Colonic mucosa (tissue), 4 donors: ENCODE measurements at places on chromosomes 1 and 21. TPM values are rescaled to one million over a fixed set of nuclear protein-coding genes. Genes with fewer than 3 reads are reported as not detected.

The C4BPA gene
- total RNA-seq, result 1.9 TPM

The LMX1A gene
- 0.22 TPM for total RNA-seq

The LCE7A gene
- total RNA-seq, result not detected

The SPTA1 gene
- not detected for total RNA-seq

The TPTE gene
- total RNA-seq, result not detected

The ANKRD35 gene
- total RNA-seq, result 0.53 TPM

The NGF gene
- total RNA-seq, result 0.64 TPM

GRCh38 chr1:99621340-99621901, 24.5 kb upstream of the PALMD start:
- H3K27ac ChIP-seq, result no peak overlapping the region
- DNase-seq, result no peak
- H3K4me3 ChIP-seq, result no peak overlapping the region
- H3K4me1 ChIP-seq, result no peaks in the 10 kb centered on the region

DNA sequence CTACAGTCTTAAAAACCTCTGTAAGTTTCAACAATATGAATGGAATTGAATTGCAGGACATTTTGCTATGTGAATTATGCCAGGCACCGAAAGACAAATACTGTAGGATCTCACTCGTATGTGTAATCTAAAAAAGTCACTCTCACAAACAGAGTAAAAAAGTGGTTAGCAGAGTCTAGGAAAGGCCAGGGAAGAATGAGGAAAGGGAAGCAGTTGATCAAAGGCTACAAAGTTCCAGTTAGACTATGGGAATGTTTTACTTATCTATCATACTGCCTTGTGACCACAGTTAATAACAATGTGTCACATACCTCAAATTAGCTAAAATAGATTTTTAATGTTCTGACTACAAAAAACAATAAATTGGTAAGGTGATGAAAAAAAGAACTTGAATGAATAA, 565.4 kb upstream of the BRINP3 start:
- H3K36me3 ChIP-seq, result no peaks in the 10 kb centered on the region
- no peaks in the 10 kb centered on the region for H3K4me1 ChIP-seq
- no peak for DNase-seq
- no peak overlapping the region for H3K4me3 ChIP-seq

DNA sequence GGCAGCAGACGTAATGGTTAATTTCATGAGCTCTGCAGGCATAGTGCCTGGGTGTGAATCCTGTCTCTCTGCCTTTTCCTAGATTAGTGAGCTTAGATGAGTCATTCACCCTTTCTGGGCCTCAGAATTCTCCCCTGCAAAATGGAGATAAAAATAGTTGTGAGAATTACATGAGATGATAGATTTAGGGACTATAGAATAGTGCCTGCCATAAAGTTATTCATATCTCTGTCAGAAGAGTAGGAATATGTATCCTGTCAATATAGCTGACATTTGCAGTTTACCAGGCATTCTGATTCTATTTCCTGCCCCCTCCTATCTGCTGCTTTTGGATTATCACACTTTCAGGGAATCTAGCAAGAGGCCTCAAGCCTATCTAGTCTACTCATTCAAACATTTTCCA, 112.0 kb downstream of the PDE4B start:
- no peak for DNase-seq
- H3K27me3 ChIP-seq, result no peaks in the 10 kb centered on the region
- no peaks in the 10 kb centered on the region for H3K4me1 ChIP-seq
- H3K27ac ChIP-seq, result no peak overlapping the region
- no peak overlapping the region for H3K4me3 ChIP-seq

GRCh38 chr21:41302976-41303375, 13.6 kb upstream of the FAM3B start:
- no peak overlapping the region for H3K27ac ChIP-seq
- no peaks in the 10 kb centered on the region for H3K4me1 ChIP-seq
- H3K4me3 ChIP-seq, result no peak overlapping the region
- no peak for DNase-seq

GRCh38 chr1:26697978-26698849, 2.4 kb downstream of the ARID1A start:
- peak overlapping the region; percentile 98 for H3K27ac ChIP-seq
- H3K36me3 ChIP-seq, result no peaks in the 10 kb centered on the region
- peak overlapping the region; percentile 63 for H3K4me3 ChIP-seq
- H3K27me3 ChIP-seq, result no peaks in the 10 kb centered on the region
- peak; percentile 74 for DNase-seq

- H3K27ac ChIP-seq, result no peak overlapping the region
- H3K4me1 ChIP-seq, result no peaks in the 10 kb centered on the region
- no peak for DNase-seq
- H3K36me3 ChIP-seq, result peaks cover 34% of the 10 kb centered on the region
- H3K4me3 ChIP-seq, result no peak overlapping the region
Observed at GRCh38 chr21:46350571-46350970, 26.6 kb downstream of the PCNT start.

GRCh38 chr1:160179336-160179735, 11.0 kb upstream of the CASQ1 start:
- H3K27me3 ChIP-seq, result no peaks in the 10 kb centered on the region
- no peak overlapping the region for H3K4me3 ChIP-seq
- no peaks in the 10 kb centered on the region for H3K36me3 ChIP-seq
- H3K27ac ChIP-seq, result no peak overlapping the region

DNA sequence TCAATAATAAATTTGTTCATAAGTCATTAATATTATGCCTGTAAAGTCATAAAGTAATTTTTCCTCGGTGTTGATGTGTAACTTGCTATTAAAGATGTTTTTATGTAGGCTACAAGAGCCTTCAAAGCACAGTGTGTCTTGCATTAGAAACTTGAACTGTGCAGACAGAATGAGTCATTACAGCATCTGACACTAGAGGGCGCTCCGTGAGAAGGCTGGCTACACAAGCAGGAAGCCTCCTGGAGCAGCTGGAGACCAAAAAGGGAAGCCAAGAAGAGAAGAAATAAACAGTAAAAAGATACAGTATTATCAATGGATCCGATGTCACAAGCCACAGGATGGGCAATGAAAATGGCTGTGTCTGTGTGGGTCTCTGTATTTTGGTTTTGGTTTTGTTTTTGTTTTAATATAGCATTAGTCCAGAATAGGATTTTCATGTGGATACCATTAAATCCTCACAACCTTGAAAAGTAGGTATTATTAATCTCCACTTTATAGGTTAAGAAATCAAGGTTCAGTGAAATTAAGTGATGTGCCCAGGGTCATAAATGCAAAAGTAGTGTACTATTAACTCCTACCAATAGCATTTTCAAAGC, 16.1 kb upstream of the LRRC8D start:
- H3K4me3 ChIP-seq, result no peak overlapping the region
- no peaks in the 10 kb centered on the region for H3K36me3 ChIP-seq
- H3K27ac ChIP-seq, result no peak overlapping the region
- H3K4me1 ChIP-seq, result no peaks in the 10 kb centered on the region

- peaks cover 15% of the 10 kb centered on the region for H3K4me1 ChIP-seq
- DNase-seq, result peak; percentile 41
- H3K27ac ChIP-seq, result peak overlapping the region; percentile 50
- H3K27me3 ChIP-seq, result no peaks in the 10 kb centered on the region
- H3K36me3 ChIP-seq, result no peaks in the 10 kb centered on the region
- H3K4me3 ChIP-seq, result no peak overlapping the region
Observed at GRCh38 chr1:156508205-156508954, 7.8 kb upstream of the MEF2D start.

GRCh38 chr1:216653001-216653400, 70.2 kb downstream of the ESRRG start:
- H3K4me3 ChIP-seq, result no peak overlapping the region
- no peaks in the 10 kb centered on the region for H3K27me3 ChIP-seq
- DNase-seq, result no peak
- H3K4me1 ChIP-seq, result no peaks in the 10 kb centered on the region
- no peaks in the 10 kb centered on the region for H3K36me3 ChIP-seq

DNA sequence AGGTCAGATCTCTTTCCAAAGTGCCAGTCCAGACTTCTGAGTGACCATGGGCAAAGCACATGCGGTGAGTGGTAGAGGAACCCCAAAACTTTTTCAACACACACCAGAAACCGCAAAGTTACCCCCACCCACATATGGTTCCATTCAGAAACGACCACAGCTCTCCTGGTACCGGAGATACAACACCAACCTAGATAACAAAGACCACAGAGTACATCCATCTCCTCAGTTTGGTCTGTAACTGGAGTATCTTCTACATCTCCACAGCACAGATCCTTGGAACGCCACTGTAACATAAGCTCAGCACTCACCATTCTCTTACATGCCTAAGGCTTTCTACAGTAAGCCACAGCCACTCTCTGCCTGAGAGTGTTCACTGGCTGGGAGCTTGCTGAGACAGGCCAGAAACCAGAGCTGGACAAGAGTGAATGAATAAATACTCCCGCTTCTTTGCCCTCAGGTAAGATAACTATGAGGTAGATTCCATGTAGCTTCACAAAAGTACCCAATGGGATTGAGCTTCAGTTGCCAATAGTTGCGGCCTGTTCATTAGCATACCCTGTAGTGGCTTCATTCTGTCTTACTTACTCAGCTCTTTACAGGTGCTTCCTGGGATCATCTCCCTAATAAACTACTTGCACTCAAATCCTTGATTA, 81.8 kb downstream of the SMYD3 start:
- H3K36me3 ChIP-seq, result no peaks in the 10 kb centered on the region
- no peak for DNase-seq
- no peaks in the 10 kb centered on the region for H3K27me3 ChIP-seq

DNA sequence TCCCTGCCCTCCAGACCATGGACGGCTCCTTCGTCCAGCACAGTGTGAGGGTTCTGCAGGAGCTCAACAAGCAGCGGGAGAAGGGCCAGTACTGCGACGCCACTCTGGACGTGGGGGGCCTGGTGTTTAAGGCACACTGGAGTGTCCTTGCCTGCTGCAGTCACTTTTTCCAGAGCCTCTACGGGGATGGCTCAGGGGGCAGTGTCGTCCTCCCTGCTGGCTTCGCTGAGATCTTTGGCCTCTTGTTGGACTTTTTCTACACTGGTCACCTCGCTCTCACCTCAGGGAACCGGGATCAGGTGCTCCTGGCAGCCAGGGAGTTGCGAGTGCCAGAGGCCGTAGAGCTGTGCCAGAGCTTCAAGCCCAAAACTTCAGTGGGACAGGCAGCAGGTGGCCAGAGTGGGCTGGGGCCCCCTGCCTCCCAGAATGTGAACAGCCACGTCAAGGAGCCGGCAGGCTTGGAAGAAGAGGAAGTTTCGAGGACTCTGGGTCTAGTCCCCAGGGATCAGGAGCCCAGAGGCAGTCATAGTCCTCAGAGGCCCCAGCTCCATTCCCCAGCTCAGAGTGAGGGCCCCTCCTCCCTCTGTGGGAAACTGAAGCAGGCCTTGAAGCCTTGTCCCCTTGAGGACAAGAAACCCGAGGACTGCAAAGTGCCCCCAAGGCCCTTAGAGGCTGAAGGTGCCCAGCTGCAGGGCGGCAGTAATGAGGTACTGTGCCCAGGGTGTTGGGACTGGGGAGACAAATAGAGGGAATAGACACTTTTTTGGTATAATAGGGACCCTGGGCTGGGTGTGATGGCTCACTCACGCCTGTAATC, 1.0 kb downstream of the ZBTB48 start:
- H3K4me1 ChIP-seq, result peaks cover 16% of the 10 kb centered on the region
- H3K4me3 ChIP-seq, result peak overlapping the region; percentile 91
- peak; percentile 29 for DNase-seq
- H3K27ac ChIP-seq, result peak overlapping the region; percentile 84

DNA sequence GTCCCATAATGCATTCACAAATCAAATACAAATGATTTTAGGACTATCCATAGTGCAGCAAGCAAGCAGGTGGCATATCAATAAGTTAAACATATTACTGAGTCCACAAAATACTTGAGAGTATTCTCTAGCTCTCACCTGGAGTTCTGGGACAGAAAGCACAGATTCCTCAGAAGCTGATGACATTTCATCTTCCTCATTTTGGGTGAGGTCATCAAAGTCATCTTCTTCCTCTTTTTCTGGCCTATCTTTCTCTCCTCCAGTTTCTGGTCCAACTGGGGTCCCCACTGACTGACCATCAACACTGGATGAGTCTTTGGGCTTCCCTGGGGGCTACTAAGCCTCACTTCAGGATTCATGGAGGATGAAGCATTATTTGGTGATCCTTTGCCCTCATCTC, 38.9 kb downstream of the YY1AP1 start:
- H3K4me3 ChIP-seq, result no peak overlapping the region
- no peaks in the 10 kb centered on the region for H3K4me1 ChIP-seq

GRCh38 chr1:151006327-151007052, at the start of gene MINDY1:
MINDY1 (minus strand) TSS chr1:151006902; CDS start chr1:151002617, 4,285 bp downstream.
- H3K27me3 ChIP-seq, result no peaks in the 10 kb centered on the region
- peak within 1 kb of the TSS; percentile 56 for H3K4me3 ChIP-seq
- peaks cover 10% of the 10 kb centered on the region for H3K4me1 ChIP-seq

DNA sequence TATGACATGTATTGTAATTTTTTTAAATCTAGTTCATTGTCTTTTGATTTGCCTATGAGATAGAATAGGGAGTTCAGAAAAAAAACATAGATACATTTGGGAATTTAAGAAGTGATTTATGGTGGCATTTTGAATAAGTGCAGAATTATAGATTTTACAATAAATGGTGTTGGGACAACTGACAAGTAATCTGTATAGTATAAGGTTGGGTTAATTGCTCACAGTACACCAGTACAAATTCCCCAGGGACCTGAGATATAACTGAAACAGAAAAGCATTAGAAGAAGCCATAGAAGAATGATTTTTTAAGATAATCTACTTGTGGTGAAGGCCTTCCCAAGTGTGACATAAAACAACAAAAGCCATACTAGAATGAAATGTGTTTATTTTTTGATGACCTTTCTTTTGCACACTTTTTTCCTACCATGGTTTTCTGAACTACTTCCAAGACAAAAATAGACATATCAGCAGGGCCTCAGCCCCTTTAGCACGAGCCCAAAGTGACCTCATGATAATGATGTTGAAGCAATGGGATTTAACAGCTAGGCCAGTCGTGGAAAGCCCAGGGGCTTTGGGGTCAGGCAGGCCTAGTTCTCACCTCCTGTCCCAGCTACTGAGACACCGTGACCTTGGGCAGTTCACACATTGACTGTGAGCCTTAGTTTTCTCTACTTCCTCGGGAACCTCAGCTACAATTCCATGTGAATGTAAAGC, 87.4 kb downstream of the GREM2 start:
- no peak overlapping the region for H3K27ac ChIP-seq
- H3K4me1 ChIP-seq, result no peaks in the 10 kb centered on the region
- no peaks in the 10 kb centered on the region for H3K27me3 ChIP-seq
- no peak for DNase-seq
- H3K4me3 ChIP-seq, result no peak overlapping the region

GRCh38 chr1:30085811-30086770, 637.3 kb downstream of the MATN1 start:
- no peak overlapping the region for H3K27ac ChIP-seq
- H3K27me3 ChIP-seq, result no peaks in the 10 kb centered on the region
- no peaks in the 10 kb centered on the region for H3K4me1 ChIP-seq
- H3K4me3 ChIP-seq, result no peak overlapping the region
- peak; percentile 50 for DNase-seq

DNA sequence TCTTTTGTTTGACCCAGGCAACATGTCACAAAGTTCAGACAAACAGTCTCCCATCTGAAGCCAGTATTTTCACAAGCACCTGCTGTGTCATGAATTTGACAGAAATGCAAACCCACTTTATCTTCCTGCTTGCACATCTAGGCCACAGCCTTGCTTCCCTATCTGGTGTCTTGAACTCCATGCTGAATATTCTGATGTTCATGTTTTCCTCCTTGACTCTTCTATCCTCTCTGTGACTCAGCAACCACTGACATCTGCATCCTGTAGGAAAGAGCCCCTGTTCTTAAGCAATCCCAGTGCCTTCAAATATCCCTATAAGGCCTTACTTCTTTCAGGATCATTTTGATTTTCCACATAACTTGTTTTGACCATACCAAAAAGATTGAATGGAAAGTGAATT, 6.5 kb downstream of the CD55 start:
- no peaks in the 10 kb centered on the region for H3K36me3 ChIP-seq
- no peaks in the 10 kb centered on the region for H3K4me1 ChIP-seq
- no peaks in the 10 kb centered on the region for H3K27me3 ChIP-seq
- DNase-seq, result no peak

GRCh38 chr21:37206496-37206895, 60.6 kb downstream of the VPS26C start:
- no peaks in the 10 kb centered on the region for H3K4me1 ChIP-seq
- no peak overlapping the region for H3K27ac ChIP-seq
- no peak overlapping the region for H3K4me3 ChIP-seq
- DNase-seq, result no peak
- H3K27me3 ChIP-seq, result no peaks in the 10 kb centered on the region
